Stimulated activated CD8-positive, alpha-beta memory T cell treated with anti-CD3 and anti-CD28 coated beads, Interleukin-15, amount 100 ng/mL, for 24 hours (primary cell): ENCODE measurements at places on chromosomes 6 and 20.

- no peak for DNase-seq
These were observed 15.7 kb downstream of the MANEA start for GRCh38 chr6:95593025-95593424.

- DNase-seq = no peak
These were observed 159.8 kb upstream of the RIN2 start for GRCh38 chr20:19598117-19598850.

DNA sequence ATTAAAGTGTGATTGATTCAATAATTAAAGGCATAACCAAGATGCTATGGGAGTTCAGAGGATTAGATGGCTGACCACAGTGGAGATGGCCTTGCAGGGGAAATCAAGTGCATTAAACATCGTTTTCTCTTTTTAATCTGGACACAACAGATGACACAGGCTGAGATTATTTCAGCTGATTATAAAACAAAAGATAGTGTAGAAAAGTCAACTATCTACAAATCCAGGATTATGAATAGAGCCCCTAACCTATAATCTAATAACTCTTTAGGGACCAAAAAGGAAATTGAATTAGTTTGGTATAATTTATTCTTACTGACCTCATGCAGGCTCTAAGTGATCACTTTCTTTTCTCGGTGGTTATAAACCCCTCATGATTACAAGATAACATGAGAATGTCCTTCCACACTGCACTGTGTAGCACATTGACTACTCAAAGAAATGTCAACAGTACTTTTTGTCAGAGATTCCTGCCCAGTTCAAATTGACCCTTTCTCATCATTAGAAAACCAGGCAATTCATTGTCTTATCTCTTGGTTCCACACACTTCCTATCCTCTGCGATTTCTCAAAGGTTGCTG is 122.1 kb downstream of the PKHD1 start:
- no peak for DNase-seq

- DNase-seq = no peak
These were observed 6.8 kb downstream of the SCAND1 start for GRCh38 chr20:35947489-35947888.

GRCh38 chr6:9628819-9629218 is 786.1 kb downstream of the TFAP2A start:
- DNase-seq = no peak

- DNase-seq = peak; percentile 7
These were observed at the start of gene CNKSR3 for GRCh38 chr6:154510144-154510905. Gene CNKSR3, minus strand, starts transcription at chr6:154510685. Its CDS starts 571 bp downstream, at chr6:154510114.

- DNase-seq = no peak
These were observed 47.3 kb downstream of the EPB41L2 start for GRCh38 chr6:131015630-131016263.

DNA sequence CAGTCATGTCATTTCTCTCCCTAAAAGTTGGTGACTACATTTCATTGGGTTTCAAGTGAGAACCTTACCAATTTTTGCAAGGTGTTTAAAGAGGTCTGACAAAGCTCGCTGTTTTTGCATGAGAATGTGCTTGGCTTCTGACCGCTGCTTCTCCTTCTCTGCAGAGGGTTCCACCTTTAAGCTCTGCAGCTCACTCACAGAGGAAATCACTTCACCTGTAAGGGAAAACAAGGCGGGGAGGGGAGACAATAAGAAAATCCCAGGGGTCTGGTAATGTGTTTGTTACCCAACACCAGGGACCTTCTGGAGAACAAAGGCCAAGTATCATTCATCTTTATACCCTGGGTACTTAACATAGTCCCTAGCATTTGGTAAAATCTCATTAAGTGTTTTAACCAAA is 40.0 kb upstream of the LYRM2 start:
- DNase-seq = no peak

GRCh38 chr20:58744836-58745235 is 52.2 kb downstream of the NPEPL1 start:
- DNase-seq = no peak

- no peak for DNase-seq
These were observed 13.7 kb downstream of the BPIFA1 start for GRCh38 chr20:33249456-33249855.

DNA sequence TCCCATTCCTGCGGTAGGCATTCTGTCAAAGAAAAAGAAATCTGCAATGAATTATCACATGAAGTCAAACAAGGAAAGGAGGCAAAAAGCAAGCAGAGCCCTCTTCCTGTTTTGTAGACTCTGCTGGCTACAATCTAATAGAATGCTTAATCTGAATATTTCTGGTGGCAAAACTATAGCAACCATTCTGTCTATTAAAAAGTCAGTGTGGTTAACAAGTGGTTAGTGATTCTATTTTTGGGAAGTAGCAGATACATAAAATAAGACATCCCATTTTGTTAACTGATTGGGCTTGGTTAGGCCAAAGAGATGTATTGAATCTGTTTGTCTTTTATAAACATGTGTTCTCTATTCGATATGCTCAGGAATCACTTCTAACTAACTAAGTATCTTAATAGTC is 442.3 kb downstream of the CDC5L start:
- DNase-seq = no peak

DNA sequence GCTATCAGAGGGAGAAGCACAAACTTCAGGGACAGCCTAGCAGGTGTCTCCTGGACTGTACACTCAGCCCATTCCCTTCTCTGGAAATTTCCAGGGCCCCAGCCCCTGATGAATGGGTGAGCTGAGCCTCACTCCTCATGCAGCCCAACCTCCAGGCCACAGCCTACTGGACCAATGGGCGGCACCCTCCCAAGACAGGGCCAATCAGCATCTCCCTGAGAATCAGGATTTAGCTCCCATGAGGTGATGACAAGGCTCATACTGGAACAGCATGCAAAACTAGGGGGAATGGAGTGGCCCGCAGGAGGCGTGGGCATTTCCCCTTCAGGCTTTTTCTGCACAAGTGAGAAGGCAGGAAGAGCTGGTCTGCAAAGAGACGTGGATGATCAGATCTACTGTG is 29.0 kb downstream of the NFATC2 start:
- DNase-seq = no peak
